ENCODE measurements at places on chromosomes 16 and 17.

GRCh38 chr16:47715442-47716083 lies 254.4 kb downstream of the PHKB start:
- DNase-seq, result no peak

GRCh38 chr16:81621496-81621895 lies 157.6 kb upstream of the PLCG2 start:
- no peak for DNase-seq

DNA sequence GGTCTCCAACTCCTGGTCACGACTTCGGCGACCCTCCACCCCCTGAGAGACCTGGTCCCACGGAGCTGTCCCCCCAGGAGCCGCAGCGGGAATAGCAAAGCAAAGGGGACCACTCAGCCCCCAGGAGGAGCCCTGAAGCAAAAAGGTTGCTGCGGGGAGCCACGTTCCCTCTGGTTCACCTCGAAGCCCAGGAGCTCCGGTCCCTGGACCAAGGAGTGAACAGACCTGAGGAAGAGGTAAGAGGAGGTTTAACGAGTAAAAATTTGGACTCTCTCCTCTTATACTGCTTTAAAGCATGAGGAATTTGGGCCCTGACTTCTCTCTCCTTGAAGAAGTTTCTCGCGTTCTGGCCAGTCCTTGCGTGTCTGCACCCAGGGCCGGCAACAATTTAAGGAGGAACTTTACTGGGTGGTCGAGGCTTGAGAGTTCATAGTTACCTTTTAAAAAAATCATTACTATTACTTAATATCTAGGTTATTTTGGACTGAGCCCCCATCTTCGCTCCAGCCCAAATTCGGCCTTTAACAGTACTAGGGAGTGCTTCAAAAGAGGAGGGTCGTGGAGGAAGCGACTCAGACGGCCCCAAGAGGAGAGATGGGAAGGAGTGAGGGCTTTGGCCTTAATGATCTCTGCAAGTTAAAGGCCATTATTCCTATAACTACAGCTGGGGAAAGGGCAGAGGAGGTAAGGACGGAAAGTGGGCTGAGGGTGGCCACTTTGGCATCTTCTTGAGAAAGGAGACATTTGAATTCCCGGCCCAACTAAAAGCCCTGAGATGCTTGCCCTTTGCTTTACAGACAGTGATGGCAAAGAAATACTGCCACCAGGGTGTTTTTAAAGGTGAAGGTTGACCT lies 16.9 kb upstream of the HOXB9 start:
- DNase-seq, result no peak

DNA sequence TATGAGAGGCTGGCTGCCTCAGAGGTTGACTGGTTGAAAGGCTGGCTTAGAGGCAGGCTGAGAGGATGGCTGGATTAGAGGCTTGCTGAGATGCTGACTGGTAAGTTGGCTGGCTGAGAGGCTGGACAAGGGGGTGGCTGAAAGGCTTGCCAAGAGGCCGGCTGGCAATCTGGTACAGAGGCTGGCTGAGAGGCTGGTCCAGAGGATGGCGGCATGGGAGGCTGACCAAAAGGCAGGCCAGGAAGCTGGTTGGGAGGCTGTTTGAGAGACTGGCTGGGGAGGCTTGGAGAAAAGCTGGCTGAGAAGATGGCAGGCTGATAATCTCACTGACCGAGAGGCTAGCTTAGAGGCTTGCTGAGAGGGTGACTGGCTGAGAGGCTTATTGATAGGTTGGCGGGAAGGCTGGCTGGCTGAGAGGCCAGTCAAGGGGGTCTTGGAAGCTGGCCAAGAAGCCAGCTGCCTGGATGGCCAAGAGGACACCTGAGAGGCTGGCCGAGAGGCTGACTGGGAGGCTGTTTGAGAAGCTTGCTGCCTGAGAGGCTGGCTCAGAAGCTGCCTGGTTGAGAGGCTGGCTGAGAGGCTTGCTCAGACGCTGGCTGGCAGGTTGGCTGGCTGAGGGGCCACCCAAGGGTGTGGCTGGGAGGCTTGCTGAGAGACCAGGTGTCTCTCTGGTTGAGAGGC lies 34.2 kb upstream of the ACSM2B start:
- no peak for DNase-seq

GRCh38 chr17:68085771-68086381 lies 50.3 kb downstream of the KPNA2 start:
- no peak for DNase-seq

DNA sequence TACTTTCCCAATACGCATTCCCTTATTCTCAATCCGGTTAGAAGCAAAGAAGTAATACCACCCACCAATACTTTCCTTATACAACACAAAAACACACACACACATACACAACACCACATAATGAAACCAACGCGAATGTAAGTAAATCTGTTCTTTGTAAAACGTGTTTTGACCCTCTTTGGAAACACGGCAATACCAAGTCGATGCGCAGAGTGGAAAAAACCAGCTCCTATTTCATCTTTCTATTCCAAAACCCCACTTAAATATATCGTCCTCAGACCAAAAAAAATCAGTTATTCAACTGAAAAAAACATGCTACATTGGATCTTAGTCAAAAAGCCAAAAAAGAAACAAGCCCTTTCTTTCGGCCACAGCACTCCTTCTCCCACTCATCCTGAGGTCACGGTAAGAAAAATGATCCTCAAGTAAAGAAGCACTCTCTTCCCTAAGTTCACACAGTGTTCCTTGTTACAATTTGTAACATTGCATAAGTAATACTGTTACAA lies 31.0 kb upstream of the ARL4D start:
- no peak for DNase-seq

- no peak for DNase-seq
Measured at GRCh38 chr17:53570731-53571130, 252.0 kb upstream of the KIF2B start.

DNA sequence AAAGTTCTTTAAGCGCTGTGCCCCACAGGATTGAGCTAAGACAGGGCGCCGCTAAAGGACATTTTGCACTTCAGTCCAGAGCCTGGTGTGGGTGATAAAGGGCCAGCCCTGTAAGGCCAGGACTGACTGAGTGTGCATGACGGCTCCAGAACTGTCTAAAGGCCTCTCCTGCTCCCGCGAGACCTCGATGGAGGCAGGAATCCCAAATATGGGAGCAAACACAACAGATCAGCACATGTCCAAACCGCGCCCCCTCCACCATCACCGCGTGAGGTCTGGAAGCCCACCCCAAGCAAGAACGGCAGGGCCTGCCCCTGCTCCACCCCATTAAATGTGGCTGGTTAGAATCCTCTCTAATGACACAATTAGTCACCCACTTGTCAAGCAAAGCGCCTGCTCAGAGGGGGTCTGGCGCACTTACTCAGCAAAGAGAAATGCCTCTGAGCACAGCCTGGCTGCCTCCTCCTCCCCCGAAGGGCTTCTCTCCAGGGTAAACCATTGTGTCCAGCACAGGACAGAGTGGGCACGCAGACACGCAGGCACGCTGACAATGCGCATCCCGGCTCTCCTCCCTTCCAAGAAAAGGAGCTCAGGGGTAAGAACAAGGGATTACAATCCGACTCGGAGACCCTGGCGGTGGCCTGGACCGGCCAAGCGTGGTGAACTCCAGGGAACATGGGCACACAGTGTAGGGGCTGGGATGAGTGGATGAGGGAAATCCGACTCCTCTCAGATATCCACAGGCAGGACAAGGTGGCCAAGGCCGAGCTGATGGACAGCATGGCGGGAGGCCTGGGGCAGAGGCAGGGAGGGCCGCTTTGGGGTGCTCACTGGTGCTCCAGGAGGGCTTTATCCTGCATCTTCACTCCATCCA lies 1.5 kb downstream of the MXRA7 start:
- no peak for DNase-seq

GRCh38 chr16:26118575-26118974 lies 426.8 kb downstream of the HS3ST4 start:
- no peak for DNase-seq

DNA sequence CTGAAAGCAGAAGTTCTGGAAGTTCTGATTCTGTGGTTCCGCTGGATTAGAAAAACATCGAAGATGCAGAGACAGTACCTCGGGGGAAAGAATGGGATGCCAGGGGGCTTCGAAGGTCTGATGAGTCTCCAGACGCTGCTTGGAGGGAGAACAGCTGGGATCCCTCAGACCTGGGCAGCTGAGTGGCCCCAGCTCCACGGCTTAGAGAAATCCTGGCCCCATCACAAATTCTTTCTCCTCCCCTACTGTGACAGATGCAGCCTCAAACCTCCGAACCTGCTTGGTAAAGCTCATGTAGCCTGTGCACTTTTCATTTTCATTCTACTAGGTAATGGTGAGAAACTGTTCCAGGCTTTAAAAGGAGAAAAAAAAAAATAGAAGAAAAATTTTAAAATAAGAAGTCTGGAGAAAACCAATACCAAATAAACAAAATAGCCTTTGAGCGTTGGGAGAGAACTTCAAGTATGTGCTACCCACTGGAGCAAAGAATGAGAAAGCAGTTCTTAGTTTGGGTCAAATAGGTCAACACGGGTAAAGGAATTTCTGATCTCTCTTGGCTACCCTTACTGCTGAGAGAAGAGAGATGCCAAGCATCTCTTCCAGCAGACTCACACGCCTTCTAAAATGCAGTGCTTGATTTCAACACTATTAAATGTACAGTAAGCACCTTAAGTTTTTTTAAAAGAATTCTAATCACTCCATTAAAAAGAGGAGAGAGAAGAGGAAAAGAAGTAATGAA lies 19.9 kb downstream of the MAF start:
- DNase-seq, result no peak

GRCh38 chr16:51225878-51226277 lies 74.8 kb upstream of the SALL1 start:
- DNase-seq, result no peak

GRCh38 chr16:20673071-20673806 lies 24.2 kb downstream of the ACSM1 start:
- DNase-seq, result no peak

DNA sequence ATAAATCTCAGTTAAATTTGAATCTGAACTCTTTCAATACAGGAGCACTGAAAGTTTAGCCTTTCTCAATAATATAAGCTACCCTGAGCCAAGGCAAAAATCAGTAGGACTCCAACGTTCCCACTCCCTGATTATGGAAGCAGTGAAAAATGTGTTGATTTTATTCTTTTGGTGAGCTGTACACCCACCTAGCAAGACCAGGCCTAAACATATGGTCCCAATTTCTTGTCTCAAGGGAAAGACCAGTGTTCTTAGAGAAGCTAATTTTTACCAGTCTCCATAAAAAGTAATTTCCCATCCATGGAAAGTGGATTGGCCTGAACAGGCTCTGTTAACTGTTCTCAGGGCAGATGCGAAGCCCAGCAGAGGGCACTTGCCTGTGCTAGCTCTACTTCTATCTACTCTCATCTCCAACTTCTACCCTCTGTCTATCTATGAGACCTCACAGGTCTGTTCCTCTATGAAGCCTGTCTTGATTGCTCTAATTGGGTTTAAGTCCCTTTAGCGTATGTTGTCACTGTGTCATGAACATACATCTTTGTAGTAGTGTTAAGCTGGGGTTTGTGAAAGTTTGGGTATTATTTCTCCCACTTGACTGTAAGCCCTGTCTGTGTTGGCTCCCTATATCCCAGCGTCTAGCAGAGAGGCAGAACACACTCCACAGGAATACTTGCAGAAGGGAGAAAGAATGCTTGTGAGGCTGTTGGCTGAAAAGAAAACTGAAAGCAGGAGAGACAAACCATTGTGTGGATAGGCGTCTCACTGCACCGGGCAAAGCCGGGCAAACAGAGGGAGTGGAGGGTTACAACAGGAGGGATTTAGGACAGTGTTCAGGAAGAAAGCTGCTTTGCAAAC lies 167.1 kb upstream of the MAF start:
- DNase-seq, result no peak

DNA sequence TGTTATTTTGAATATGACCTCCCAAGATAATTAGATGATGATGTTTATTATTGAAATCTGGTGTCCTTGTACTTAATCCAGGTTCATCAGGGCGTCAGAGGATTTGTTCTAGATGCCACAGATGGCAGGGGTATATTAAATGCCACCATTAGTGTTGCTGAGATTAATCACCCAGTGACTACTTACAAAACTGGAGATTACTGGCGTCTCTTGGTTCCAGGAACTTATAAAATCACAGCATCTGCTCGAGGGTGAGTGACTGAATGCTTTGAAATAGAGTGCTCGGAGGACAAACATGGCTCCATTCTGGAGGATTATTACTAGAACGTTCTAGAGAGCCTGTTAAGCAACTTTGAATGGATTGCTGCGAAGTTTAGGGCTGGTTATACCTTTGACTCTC lies 33.5 kb upstream of the GOSR1 start:
- DNase-seq, result no peak

Data from stimulated activated CD4-positive, alpha-beta T cell treated with anti-CD3 and anti-CD28 coated beads, Interleukin-15, amount 100 ng/mL, for 1 hour (primary cell).